ENCODE measurements at places on chromosomes 1 and 21. TPM values are rescaled to one million over a fixed set of nuclear protein-coding genes. Genes with fewer than 3 reads are reported as not detected.

GRCh38 chr1:12071892-12072291 is 8.8 kb downstream of the TNFRSF8 start:
- ATAC-seq: no peak

DNA sequence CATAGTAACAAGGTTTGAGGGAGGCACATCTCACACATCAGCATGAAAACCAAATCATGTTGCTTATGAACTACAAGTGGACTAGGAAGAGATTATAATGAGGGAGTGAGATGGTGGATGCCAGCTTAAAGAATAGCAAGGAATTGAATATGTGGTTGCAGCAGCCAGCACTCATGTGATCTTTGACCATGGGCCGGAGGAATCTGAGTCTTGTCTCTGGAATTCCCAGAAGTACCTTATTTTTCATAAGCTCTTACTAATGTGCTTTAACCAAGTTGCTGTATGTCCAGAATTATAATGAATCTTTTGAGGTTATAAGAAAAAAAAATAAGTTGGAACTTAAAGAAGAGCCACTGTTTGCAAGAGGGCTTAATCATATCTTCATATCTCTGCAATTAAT is 97.0 kb downstream of the DISP1 start:
- no peak for ATAC-seq

- no peak for ATAC-seq
Measured at GRCh38 chr1:116189481-116189880, 78.3 kb downstream of the MAB21L3 start.

DNA sequence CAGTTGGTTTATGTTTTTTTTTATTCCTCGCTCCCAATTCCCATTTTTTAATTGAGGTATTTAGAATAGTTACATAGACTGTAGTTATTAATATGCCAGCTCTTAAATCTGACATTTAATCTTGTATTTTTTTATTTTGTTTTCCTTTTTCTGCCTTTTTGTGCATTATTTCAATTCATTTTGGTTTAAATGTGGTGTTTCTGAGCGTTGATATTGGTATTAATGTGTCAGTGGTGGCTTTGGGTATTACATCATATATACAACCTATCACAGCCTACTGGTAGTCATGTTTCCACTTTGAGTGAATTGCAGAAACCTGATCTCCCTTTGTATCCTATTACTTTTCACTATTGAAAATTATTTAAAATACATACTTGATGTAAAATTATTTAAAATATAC is 1027.3 kb downstream of the KCNT2 start:
- ATAC-seq: no peak

The CELA3B gene
- not detected for total RNA-seq

DNA sequence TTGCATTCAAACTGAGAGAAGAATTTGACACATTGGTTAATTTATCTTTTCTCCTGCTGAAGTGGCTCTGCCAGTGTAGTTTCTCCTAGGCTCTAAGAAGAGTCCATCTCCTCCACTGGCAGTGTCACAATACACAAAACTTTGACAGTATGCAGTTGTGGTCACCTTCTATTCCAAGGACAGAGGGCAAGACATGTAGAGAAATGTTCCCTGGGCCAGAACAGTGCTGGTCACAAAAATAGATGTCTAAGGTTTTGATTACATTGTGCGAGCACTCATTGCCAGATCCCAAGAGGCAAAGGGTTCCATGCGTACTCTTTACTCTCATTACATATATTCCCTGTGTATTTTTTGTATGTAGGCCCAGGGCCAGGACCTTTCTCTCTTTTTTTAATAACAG is 148.1 kb upstream of the UBE2U start:
- ATAC-seq: no peak

DNA sequence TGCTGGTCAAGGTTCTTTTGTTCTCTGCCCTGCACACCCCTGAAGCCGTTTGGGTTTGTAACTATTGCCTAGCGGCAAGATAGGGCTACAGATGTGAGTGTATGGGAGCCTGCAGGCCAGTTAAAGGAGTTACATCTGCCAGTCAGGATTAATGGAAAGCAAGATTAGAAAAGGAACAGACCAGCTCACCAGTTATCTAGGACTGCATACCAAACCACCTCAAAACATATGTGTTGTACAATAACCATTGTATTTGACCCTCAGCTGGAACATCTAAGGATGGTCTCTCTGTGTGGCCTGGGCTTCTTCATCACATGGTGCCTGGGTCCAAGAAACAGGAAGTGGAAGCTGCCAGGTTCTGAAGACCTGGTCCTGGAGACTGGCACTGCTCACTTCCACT is 52.5 kb upstream of the FBXO28 start:
- no peak for ATAC-seq

The LEFTY1 gene
- not detected for total RNA-seq

DNA sequence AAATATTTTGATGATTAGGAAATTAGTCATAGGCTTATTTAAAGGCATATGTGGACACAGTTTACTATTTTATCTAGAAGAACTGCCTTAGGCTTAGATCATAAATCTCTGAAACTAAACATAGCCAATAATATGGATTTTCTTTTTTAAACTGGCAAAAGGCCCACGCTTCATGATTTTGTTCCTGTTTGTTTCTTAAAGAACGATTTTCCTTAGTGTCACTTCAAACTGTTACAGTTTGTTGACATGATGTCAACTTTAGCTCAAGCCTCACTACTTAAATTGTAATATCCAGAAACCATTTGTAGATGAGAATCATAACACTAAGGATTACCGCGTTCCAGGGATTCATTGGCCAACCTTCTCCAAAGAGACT is 322.6 kb downstream of the HHIPL2 start:
- ATAC-seq: no peak

GRCh38 chr21:43361493-43362296 is 65.2 kb downstream of the SIK1 start:
- peak; percentile 84 for ATAC-seq

DNA sequence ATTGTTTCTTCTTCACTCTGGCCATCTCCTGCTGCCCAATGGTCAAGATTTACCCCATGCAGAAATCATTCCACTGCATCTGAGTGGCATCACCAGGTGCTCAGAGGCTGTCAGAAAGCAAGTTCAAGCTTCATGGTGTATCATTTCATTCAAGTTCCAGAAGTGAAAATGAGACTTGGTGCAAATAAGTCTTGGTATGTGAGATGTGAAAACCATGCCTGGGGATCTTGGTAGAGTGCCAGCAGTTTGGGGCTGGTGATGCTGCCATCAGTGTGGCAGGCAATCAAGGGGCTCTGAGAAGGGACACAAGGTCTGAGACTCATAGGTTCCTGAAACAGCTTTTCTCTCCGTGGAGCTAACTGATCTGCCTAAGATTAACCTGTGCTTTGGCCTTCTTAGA is 52.0 kb downstream of the CD2 start:
- ATAC-seq: no peak

DNA sequence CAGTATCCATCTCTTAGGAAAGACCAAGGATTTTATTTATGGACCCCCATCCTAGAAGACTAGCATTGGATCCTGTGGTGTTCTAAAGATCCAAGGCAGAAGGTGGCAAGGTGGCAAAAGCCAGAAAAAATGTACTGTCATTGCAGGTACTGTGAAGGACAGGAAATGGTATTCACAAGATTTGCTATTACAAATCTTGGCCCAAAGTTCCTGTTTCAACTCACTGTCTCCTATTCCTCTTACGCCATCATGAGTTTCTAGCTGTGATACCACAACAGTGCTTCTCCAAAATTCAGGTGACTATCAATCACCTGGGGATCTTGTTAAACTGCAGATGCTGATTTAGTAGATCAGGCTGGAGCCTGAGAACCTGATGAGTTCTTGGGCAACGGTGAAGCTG is 21.4 kb downstream of the ACP6 start:
- no peak for ATAC-seq

DNA sequence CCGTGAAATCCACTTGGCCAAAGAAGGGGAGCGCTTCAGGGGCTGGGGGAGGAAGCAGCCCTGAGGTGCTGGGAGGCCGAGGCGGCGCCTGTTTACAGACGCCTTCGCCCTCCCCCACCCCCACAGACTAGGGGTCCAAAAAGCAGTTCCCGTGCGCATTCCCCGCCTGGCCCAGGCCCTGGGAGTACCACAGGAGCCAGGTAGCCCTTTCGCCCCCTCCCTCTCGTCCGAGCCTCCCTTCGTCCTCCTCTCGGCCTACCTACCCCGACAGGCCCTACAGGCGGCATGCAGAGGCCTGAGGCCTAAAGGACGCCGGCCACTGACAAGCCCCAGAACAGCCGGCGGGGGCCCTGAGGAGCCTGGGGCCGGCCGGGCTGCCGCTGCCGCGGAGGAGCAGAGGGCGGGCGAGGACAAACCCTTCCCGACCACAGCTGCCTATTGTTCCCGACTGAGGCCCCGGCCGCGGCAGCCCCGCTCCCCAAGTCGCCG is 522 bp downstream of the RC3H1 start:
- peak; percentile 56 for ATAC-seq

DNA sequence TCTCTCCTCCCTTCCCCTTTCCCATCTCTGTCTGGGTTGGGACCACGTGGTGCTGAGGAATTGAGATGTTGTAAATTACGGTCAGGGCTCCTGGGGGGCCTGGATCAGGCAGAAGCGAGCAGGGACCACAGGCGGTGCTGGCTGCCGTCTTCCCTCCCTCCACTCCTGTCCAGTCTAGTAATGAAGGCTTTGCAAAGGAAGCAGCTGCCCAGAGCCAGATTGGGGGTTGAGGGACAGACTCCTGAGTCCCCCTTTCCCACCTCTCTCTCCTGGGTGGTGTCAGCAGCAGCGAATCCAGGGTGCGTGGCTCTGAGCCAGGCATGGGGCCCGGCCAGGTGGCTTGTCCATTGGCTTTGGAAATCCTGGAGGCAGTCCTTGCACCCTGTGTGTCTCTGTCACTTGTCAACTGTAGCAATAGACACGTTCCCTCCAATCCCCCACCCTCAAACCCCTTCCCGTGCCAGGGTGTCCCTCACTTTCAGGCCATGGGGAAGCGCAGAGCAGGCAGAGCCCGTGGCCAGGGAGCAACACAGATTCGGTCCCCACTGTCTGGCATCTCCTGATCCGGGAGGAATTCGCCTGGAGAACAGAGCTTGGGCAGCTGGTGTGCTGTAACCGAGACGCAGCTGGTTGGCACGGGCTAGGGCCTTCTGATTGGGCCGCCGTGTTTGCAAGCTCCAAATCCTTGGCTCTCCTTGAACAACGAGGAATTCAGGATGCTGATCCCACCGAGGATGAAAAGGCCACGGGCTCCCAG is 64.8 kb upstream of the WNT4 start:
- ATAC-seq: no peak

The ATP1A2 gene
- 0.80 TPM for total RNA-seq

GRCh38 chr1:153833171-153833570 is 58.0 kb downstream of the SLC27A3 start:
- no peak for ATAC-seq

- no peak for ATAC-seq
Measured at GRCh38 chr1:45610589-45611226, 13.1 kb downstream of the CCDC17 start.

GRCh38 chr1:198276241-198276640 is 119.4 kb downstream of the NEK7 start:
- no peak for ATAC-seq

- ATAC-seq: peak; percentile 44
Measured at GRCh38 chr1:207831517-207832327, 79.2 kb downstream of the CD34 start.

DNA sequence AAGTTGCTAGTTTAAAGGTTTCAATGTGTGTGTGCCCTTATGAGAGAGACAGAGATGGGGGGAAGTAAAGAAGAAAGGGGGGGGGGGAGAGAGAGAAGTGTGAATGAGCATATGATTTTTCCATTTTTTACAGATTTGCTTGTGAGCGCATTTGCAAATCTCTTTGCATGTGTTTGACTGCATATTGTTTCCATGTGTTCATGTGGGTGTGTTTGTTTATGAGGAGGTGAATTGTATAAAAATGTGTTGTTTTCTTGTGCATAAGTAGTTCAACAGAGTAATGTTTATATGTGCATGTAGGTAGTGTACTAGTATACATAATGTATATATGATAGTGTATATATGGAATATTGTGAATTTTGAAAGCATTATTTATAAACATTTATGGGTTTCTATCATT is 205.9 kb upstream of the SPAG17 start:
- ATAC-seq: no peak

DNA sequence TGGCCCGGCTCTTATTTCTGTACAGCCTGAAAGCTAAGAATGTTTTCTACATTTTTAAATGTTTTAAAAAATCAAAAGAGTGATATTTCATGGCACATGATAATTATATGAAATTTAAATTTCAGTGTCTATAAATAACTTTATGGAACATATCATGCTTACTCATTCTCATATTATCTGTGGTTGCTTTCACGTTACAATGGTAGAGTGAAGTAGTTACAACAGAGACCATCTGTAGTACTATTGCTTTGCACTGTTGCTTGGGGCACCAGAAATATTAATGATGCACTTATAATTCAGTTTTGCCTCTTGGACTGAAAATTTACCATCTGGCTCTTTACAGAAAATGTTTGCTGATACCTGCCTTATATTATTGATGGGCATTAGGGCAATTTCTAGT is 481.6 kb downstream of the PLPP3 start:
- ATAC-seq: no peak

The OR14K1 gene
- total RNA-seq: not detected

The MYOG gene
- not detected for total RNA-seq

The ANKRD35 gene
- 13.7 TPM for total RNA-seq

The SCP2 gene
- total RNA-seq: 84.7 TPM

DNA sequence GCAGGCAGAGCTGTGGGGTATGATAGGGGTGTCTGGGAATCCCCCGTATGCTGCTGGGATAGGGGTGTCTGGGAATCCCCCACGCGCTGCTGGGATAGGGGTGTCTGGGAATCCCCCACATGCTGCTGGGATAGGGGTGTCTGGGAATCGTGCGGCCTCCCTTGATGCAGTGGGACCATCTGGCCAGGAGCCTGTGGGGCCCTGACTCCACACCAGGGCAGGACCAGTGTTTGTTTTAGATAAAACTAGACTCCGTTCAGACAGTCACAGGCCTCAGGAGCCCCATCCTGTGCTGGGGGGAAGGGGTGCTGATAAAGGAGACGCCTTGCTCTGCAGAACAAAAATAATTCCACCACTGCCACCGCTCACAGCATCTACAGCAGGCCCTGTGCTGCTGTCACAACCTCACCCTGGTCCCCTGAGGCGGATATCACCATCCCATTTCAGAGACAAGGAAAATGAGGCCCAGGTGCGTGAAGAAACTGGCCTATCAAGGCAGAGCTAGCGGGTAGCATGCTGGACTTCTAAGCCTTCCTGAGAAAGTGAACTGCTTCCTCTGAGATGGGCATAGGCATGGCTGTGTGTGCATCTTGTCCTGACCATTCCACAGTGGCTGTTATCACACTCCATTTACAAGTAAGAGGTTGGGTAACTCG is 24.0 kb downstream of the ECE1 start:
- ATAC-seq: no peak

GRCh38 chr1:152539901-152540300 is 25.6 kb downstream of the CRCT1 start:
- no peak for ATAC-seq

The NKAIN1 gene
- total RNA-seq: 0.92 TPM

DNA sequence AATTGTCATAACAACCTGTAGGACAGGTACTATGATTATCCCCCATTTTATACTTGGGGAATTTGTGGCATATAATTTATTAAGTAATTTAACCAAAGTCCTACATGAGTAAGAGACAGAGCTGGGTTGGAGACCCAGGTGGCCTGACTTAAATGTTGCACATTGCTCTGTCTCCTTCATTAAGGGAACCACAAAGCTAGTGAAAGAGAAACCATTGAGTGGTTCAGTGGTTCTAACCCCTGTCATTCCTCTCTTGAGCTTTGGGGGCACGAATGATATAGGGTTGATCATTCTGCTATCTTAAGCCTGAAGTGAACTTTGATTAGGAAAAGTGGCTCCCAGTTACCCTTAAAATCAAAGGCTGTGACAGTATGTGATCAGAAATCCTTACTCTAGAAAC is 5.3 kb upstream of the MAP3K7CL start:
- no peak for ATAC-seq

Measured in esophagus mucosa (tissue), 1 donor.